ENCODE measurements at places on chromosomes 2 and 18.

DNA sequence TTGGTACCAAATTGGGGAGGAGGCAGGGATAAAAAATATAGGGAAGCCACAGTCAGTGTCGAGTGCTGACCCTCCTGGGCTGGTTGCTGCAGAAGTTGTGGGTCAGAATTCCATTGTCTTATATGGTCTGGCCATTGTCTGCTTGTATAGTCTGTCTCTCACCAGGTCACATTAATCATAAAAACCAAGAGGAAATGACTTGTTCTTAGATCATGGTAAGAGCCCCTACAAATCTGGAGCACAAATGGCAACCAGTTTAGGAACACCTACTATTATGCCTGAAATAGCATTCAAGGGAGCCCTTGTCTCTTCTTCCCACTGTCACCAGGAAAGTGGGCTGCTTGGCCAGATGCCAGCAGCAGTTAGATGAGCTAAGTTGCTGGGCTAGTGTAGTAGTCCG lies 119.7 kb upstream of the RMP24 start:
- DNase-seq = no peak

DNA sequence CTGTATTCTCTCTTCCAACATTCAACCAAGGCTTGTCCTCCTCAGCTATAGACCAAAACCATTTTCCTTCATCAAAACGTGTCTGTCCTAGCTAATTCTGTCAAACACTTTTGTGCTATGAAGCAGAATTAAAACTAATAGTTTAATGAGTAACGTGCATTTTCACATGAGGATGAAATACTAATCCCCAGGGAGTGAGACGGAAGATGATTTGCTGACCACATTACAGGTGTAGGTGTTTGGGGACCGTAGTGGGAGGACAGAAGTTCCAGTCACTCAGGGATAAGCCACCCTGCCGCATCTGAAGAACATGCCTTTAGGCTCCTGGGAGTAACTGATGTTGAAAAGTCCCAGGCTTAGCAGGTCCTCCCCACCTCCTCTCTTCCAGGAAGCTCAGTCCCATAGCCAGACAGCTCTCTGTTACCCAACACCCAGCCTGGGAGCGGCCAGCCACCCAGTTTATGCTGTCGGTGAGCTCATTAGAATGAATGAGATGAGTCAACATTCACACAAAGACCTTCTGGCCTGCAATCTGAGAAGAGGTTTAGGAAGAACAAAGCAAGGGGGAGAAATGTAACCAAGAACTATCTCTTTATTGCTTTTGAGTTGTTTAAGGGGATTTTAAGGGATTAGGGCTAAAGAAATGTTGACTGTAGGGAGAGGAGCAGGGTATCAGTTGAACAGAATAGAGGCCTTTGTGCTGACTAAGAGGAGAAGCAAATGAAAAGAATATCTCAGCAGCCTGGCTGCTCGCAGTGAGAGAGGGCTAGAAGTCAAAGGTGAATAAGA lies 122.5 kb downstream of the FOXI3 start:
- DNase-seq = peak; percentile 71

- DNase-seq = no peak
These were observed 73.1 kb downstream of the MEMO1 start for GRCh38 chr2:31937741-31938140.

DNA sequence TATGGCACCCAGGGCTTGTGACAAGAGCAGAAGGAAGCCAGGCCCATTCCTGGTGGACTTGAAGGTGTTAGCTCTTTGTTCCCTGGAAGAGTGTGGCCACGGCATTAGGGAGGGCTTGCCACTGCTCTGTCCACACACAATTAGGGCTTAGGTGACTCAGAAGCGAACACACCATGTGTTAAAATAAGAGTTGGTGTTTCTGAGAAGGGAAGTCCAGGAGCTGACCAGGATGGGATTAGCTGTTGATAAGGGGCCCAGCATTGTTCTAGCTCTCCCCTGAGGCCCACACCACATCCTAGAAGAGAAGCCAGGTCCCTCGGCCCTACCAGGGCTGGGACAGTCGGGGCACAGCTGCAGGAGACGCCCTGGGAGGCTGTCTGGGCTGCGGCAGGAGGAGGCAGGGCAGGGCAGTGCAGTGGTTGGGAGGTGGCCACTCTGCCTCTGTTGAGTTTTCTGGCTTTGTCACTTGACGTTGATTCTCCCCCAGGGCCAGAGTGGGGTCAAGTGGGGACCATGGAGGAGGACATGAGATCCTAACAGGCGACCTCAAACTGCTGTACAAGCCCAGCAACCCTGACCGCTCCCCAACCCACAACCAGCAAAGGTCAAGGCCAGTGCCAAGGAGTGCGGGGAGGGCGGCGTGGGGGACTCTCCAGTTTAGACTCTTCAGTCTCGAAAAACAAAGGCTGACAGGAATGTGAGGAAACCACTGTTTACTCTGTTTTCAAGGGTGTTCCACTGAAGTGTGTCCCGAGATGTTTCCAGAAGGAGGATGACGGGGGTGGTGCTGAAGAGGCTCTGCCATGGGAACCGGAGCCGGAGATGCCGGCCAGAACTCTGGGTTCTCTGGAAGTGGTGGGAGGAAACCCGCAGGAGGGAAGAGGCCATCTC lies 16.8 kb downstream of the GNLY start:
- peak; percentile 37 for DNase-seq

DNA sequence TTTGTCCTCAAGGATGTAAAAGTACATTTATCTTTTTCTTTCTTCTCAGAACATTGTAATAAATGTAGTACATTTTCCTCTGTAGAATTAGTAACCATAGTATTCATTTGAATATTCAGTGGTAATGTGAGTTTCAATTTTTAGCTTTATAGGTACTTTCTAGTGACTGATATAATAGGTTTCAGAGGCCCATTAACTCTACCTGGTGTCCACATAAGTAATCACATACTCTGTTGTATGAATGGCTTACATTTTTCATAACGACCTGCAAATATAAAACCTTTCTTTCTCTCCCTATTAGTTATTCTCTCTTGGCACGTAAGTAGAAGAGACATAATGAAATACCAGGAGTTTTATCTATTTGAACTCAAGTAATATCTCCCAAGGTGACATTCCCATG lies 1017.6 kb downstream of the DPP10 start:
- no peak for DNase-seq

DNA sequence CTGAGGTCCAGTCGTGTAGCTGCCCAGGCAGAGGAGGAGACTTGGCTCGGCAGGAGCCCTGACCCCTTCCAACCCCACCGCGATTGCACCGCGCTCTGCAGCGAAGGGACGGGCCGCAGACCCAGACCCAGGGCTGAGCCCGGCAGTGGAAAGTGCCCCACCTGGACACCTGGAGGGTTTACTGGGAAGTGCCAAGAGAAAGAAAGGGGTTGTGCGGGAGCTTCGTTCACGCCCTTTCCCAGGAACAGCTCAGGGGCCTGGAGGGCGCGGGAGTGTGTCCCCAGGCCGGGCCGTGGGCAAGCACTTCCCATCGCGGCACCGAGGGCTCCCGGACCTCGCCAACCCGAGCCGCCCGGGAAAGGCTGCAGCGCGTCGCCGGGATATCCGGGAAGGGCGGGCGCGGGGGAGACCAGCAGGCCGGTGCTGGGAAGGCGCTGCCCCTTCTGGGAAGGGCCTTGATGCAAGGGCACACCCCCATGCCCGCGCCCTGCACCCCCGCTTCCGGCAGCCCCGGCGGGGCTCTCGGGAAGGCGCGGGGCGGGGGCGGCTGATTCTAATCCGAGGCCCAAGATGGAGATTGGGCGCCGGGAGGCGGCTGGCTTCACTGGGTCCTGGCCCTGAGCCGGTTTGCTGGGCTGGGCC lies 36.1 kb upstream of the MRPL33 start:
- peak; percentile 82 for DNase-seq

GRCh38 chr2:11798701-11799435 lies 52.4 kb downstream of the LPIN1 start:
- DNase-seq = no peak

DNA sequence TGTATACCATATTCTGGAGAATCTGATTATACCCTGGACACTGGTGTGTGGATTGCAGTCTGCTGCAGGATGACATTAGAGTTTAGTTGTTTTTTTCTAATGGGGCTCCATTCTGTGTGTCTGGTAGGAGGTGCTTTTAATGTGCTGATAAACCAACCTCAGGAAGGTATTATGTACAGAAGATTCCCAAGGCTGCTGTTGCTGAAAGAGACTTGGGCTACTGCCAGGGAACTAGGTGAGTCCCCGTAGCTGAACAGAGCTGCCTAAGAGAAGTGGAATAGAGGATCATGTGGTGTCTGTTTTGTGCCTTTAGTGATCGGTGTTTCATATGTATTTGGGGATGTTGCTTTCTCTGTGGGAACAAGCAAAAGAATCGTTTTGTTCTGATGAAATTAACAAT lies 16.5 kb downstream of the SPATA3 start:
- no peak for DNase-seq

DNA sequence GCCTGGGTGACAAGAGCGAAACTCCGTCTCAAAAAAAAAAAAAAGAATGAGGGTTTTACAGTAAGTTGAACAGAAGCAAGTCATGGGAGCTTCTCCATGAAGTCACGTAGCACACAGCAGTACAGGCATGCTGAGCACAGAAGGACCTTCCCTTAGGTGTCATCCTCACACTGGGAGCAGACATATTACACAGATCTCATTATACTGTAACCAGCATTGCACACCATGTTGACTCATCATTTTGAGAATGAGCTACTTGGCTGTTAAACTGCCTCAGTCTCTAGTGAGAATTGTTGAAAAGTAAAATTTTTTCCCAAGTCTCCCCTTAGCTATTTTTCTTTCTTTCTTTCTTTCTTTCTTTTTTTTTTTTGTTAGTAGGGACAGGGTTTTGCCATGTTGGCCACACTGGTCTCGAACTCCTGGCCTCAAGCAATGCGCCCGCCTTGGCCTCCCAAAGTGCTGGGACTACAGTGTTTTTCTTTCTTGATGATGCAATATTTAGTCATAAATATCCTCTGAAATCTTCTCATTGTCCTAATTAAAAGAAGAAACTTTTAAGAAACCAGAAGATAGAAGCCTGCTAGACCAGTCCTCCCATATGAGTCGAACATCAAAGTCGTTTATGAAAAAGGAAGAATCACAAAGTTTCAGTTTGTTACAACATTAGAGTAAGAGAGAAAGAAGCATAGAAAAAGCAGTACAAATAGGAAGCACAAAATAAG lies 37.9 kb upstream of the PPP1CB start:
- DNase-seq = no peak

DNA sequence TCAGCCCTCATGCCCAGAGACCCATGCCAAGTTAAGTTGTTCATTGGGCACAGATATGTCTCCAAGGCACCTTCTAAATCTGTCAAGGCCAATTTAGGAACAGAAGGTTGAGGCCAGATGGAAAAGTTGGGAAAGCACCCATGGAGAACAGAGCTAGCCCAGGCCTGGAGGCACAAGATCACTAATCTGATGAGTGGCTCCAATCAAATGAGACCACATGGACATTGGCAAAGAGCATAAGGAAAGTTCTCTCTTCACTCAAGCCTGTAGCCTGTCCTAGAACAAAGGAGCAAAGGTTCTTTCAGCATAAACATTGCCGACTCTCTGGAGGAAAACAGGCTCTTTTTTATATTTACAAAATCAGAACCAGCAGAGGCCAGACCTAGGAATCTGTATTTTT lies 154.8 kb downstream of the RNF152 start:
- no peak for DNase-seq

All from kidney (tissue), 22 donors.